Kidney tubule cell (primary cell): ENCODE measurements at places on chromosomes 3 and 15.

- no peak for DNase-seq
These were observed 24.6 kb downstream of the SPPL2A start for GRCh38 chr15:50740955-50741354.

DNA sequence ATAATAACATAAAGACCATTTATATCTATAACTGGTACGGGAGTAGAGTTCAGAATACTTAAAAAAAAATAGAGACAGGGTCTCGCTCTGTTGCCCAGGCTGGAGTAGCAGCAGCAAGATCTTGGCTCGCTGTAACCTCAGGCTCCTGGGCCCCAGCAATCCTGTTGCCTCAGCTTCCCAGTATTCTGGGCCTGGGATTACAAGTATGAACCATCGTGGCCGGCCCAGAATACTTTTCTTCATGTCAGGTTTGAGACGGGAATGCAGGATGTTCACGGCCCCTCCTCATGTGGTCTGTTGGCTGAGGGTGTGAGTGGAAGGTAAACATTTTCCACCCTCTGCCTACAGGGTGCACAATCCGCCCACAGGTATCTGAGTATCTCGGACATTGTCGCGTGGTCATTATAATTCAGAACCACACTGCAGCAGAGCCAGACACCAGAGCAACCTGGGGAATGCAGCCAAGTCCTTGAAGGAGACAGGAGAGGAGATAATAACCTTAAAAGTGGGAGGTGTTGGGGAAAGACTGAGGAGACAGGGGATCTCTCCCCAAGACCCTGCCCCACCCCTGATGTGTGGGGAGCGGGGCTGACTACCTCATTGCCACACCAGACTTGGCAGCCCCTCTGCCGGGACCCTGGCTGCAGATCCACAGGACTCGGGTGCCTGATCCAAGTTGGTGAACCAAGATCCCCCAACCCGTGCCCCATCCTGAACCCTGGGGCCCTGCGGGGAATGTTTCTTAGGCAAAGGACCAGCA, 106.8 kb downstream of the ADCY5 start:
- DNase-seq, result peak; percentile 14

- DNase-seq, result peak; percentile 98
These were observed 330.8 kb downstream of the TIGIT start for GRCh38 chr3:114624571-114625181.

DNA sequence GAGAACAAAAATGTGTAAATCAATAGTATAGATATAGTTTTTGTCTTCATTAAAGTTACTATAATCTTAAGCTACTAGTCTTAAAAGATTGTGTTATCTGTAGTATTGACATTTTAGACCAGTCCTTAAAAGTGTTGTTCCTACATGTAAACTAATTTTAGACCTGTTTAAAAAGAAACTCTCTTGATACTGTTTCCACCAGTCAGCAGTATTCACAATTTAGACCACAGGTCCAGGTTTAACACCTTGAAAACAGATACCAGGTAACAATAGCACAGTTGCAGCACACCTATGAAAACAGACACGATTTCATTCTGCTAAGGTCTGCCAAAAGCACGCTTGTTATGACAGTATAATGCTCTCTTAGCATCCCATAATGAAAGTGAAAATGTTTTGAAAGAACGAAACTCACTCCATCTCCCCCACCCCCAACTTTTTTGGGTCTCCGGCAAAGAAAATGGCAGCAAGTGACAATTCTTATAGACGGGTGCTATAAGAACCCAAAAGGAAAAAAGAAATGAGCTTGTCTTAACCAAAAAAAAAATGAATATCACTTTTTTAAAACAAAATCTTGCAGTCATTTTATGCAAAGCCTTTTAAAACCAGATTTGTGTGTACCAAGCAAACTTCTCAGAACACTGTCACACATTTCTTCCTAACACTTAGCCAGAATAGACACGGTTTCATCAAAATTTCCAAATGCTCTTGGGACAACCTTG, 1.6 kb downstream of the EIF4E3 start:
- no peak for DNase-seq

DNA sequence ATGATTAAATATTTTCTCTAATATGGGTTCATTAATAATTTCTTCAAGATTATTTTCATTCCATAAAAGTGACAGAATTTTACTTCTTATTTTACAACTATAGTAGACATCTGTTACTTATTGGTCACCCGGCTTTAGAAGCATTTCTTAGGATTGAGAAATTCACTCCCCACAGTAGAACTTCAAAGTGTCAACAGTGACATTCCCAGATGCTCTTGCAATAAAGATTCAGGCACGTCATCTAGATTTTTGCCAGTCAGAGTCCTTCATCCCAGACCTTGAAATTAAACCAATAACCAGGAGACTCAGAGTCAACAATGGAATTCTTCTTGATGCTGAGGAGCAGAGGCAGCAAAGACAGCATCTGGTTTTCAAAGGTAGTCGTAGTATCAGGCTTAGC, 190.8 kb downstream of the VGLL3 start:
- DNase-seq, result no peak

DNA sequence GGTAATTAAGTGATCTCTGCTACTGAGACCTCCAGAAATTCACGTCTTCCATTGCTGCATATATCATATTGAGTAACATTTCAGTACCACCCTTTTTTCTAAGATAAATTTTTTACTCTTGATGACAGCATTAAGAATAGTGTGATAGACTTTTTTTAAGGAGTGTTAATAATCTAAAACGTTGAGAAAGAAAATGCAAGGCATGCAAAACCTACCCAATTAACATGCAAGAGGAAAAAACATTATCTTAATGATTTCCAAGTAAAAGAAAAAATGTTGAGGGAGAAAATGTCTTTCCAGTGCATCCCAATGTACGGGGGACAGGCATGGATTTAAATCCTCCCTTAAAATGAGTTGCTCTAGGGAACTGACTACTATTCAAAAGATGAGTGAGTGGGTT, 740 bp downstream of the CLDN16 start:
- no peak for DNase-seq

GRCh38 chr3:147216143-147216673, 190.1 kb downstream of the ZIC4 start:
- DNase-seq, result no peak

GRCh38 chr3:188827576-188827975, 344.2 kb upstream of the TPRG1 start:
- DNase-seq, result no peak

- no peak for DNase-seq
These were observed 134.2 kb downstream of the WDR72 start for GRCh38 chr15:53625260-53625659.

DNA sequence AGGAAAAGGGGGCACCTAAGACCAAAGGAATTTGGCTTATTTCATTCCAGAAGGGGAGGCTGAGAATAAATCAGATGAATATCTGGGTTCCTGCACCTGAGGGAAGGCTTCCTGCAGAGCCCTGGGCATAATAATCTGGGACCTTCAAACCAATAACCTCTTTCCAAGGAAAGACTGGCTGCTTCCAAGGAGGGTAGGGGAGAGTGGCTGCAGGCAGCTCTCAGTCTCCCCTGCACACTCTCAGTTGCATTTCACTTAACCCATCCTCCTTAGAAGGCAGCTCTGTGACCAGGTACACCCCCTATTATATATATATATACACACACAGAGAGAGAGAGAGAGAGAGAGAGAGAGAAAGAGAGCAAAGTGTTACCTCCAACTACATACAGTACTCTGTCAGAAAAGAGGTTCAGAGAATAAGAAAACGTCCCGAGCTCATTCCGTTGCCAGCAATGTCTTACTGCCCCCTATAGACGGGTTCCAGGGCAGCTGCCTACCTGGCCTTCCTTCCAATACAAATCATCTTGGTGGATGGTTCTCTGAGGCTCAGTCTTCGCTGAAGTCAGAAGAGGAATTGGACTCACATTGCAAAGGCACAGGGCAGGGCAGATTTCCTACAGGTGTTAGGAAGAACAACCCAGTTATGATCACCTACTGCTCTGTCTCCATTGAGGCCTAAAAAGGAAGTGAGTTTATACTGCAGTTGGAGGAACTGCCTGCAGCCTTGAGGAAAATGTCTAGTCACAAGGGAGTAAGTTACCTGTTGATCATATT, 26.1 kb downstream of the CAPN3 start:
- DNase-seq, result peak; percentile 50

- DNase-seq, result no peak
These were observed 43.2 kb downstream of the ADAMTS7 start for GRCh38 chr15:78768096-78768495.

DNA sequence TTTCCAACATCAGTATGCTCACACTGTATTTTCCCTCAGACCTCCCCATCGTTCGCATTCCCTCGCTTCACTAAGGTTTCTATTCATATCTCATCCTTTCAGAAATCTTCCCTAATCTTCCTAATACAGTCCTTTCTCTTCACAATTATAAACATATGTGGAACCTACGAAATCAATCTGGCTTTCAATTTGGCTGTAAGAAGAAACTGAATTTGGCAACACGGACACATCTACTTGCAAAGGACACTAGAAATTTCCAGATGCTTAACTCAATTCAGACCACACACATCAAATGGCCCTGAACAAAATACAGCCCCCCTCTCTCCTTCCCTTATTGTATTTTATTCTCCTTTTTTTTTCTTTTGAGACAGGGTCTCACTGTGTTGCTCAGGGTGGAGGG, 39.1 kb upstream of the TM4SF19 start:
- no peak for DNase-seq

GRCh38 chr3:151320131-151320530, 3.5 kb upstream of the GPR87 start:
- no peak for DNase-seq

DNA sequence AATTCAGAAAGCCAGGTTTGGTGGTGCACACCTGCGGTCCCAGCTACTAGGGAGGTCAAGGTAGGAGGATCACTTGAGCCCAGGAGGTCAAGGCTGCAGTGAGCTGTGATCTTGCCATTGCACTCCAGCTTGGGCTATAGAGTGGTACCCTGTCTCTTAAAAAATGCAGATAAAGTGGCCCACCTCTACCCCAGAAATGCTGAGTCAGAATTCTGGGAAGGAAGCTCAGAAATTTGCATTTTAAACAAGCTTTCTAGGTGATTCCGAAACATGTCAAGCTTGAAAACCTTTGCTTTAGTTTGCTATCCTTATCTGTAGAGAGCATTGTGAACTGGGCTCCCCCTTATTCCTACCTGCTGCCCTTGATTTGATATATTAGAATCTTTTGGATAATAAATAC, 7.7 kb downstream of the MED12L start:
- DNase-seq, result no peak

DNA sequence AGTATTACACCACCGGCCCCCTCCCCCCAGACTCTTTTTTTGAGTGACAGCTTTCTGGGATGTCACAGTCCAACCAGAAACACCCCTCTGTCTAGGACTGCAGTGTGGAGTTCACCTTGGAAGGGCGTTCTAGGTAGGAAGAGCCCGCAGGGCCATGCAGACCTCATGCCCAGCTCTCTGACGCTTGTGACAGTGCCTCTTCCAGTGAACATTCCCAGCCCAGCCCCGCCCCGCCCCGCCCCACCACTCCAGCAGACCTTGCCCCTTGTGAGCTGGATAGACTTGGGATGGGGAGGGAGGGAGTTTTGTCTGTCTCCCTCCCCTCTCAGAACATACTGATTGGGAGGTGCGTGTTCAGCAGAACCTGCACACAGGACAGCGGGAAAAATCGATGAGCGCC, 63.6 kb downstream of the AAGAB start:
- no peak for DNase-seq

GRCh38 chr3:67044295-67044694, 46.2 kb downstream of the KBTBD8 start:
- no peak for DNase-seq

- DNase-seq, result no peak
These were observed 5.4 kb upstream of the CYP1A1 start for GRCh38 chr15:74730619-74731316.

- DNase-seq, result peak; percentile 21
These were observed 5.3 kb downstream of the KNG1 start for GRCh38 chr3:186722457-186722856.

- DNase-seq, result no peak
These were observed 1.7 kb downstream of the GALK2 start for GRCh38 chr15:49171790-49172189.
